Myocyte (in vitro differentiated cells): ENCODE measurements at places on chromosomes 4 and X. TPM values are rescaled to one million over a fixed set of nuclear protein-coding genes. Genes with fewer than 3 reads are reported as not detected.
A peak's percentile ranks its signal among the peaks of the same experiment; 100 is the strongest.

DNA sequence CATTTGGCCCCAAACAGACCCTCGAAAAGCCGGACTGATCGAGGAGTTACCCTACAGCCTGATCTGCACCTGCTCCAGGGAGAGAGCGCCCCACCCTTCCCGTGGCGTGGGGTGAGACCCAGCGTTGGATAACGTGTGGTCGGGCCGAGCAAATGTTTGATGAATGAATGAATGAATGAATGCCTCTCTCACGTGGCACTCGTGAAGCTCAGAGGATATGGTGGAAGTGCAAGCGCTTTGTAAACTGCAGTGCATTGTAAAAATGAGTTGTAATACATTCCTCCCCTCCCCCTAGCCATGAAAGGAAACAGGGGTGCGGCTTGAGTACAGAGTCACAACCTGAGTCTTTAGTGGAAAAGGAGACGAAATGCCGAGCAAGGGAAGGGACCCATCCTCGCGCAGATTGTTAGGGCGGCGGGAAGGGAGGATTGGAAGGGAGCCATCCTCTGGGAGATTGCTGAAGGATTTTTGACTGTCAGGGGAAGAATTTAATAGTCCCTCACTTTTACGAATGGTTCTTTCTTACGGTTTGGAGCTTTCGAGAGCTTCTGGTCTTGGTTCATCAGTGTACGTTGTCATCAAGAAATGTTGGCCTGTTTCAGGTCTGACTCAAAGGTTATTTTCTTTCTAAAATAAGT is 772 bp upstream of the FBXW7 start:
- DNase-seq, result peak; percentile 65

DNA sequence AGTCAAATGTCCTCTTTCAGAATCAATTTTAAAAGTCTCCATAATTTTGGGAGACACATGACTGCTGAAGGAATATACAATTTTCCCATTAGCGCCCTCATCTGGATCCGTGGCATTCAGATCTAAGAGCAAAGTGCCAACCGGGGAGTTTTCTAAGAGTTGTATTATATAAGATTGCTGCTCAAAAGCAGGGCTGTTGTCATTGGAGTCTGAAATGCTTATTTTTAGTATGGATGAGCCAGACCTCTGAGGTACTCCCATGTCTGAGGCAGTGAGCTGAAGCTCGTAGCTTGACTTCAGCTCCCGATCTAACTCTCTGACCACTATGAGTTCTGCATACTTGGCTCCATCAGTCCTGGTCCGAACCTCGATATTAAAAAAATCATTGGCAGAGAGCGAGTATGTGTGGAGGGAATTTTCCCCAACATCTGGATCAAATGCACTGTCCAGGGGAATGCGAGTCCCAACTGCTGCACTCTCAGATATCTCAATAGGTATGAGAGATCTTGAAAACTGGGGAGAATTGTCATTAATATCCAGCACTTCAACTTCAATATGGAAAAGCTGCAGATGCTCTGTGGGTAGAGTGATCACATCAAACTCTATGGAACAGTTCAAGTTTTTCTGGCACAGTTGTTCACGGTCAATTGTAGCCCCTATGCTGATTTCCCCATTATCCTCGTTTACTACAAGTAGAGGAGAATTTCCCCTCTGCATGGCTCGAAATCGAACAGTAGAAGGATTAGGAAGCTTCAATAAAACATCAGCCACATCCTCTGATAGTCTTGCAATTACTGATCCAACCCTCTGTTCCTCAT is 917 bp downstream of the PCDH18 start:
- DNase-seq, result peak; percentile 72

DNA sequence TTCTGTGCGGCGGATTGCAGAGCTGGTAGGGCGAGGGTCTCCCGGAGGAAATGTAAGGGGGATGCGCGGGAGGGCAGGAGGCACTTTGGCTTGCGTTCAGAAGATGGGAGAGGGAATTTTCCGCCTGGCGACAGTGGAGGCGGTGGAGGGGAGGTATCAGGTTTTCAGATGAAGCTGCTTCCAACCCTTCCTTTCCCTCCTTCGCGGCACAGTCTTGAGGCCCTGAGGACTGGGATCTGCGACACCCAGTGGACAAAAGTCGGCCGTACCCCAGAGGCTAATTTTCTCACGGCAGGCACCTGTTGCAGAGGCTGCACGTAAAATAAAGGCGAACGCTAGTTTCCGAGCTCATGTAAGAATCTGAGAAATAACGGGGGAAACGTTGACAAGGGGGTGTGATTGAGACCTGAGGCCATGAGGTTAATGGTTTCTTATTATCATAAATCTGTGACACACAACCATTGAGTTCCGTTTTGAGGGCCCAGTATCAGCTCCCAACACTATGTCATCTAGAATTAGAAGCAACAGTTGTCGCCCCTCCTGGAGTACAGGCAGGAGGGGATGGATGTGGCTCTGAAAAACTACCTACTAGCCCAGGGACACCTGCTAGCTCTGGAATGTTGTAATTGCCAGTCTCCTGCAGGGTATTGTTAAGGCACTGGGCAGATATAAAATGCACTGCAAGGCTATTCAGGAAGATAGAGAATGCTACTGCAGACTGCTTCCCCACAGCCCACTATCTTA is 1.1 kb downstream of the ZCCHC18 start:
- peak; percentile 58 for DNase-seq

DNA sequence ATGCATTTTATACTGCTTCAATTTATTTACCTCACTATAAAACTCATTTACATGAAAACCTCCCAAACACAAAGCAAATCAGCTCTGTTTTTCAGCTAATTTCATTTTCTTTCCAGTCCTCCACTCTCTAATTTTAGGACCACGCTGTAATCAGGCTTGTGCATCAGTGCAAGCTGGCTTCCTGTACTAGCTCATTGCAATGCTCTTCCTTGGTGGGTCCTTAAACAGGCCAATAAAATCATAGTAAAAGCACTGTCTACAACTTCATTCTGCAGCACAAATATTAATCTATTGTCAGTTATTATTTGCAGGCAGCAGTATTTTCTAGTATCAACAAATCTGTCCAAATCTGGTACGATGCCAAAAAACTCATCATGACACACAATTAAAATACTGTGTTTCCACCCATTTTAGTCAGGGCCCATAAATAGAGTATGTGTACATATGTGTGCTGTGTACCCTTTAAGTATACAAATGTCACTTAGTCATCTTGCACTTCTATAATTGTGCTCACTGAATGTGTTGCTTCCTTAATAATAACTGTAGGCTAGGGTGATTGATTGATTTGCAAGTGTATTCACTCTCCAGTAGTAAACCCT is 178.2 kb upstream of the HCCS start:
- DNase-seq, result no peak

DNA sequence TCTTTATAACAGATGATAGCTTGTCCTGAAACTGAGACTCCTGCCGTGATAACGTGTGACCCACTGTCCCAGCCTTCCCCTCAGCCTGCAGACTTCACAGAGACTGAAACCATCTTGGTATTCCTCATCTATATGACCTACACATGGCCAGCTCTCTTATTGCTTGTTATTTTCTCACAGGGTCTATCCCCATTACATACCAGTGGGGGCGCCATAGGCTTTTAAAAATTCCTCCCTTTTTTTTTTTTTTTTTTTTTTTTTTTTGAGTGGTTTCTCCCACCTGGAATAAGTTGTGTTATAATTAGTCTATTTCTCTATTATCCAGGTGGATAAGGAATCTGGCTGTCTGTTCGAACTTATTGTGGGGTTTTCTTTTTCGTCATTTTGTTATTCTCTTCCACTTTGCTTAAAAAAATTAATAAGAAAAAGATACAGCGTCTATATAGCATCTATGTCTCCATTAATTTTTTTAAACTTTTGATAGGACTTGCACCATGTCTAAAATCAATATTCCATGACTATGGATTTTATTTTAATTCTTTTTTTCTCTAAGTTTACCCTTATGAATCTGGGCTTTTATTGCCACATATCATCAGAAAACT is 47.2 kb downstream of the GYG2 start:
- DNase-seq, result no peak

DNA sequence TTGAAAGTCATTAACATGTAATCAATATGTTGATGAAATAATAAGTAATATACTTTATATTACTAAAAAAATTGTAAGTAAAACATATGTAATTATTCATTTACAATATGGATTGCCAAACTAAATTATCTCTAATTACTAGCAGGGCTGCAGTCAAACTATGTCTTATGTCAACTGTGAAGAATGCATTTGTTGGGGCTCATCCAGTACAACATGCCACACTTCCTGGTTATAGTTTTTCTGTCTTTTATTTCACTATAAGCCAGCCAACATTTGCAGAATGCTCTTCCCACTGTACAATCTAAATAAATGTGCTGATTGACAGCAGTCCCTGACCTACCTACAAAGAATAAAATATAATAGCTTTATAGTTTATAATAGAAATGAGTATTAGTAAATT is 975.4 kb upstream of the NDST4 start:
- no peak for DNase-seq

DNA sequence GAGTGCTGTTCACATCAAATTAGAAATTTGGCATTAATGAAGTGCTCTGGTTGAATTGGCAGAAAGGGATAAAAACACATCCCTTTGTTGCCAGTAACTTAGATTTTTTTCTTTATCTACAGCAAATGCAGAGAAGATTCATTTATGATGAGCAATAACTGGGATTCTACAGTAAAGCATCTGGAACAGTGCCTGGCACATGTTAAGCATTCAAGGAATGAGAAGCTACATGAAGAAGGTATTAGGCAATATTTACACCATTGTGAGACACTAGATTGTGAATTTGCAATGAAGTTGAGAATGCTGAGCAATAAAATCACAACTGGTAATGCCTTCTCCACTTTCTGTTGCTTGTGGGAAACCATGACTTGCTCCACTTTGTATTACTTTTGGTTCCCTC is 33.5 kb downstream of the PCDH19 start:
- DNase-seq, result no peak

DNA sequence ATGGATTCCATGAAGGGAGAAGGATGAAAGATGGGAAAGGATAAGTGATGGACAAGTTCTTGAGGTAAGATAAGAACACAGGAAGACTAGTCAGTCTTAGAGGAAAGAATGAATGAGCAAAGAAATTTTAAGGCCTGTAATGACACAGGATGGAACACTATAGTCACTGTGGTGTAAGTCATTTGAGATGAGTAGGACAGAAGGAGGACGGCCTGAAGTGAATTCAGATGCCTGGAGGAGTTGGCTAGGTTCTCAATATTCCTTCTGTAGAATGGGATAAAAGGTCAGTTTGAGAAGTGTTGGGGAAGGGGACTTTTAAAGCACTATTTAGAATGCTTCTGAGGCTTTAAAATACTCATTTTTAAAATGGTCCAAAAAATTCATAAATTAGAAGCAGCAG is 3.9 kb downstream of the MSMO1 start:
- no peak for DNase-seq

DNA sequence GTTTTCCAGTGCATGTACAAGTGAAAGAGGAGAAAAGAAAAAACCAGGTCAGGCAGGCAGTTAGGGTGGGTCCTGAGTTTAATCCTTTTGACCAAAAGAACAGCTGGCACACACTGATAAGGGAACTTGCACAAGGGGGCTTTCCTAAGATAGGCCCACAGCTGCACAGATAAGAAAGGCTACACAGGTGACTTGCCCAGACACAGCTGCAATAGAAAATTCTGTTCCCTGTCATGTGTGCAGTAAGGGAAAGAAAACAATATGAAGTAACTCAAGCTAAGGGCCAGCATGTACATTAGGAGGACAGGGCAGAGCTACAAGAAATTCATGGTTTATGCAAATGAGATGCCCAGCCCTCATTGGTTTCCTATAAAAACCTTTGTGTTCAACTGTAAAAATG is 32.9 kb downstream of the LUZP4 start:
- no peak for DNase-seq

- peak; percentile 87 for DNase-seq
Measured at GRCh38 chr4:24489870-24490269, 94.5 kb downstream of the DHX15 start.

GRCh38 chr4:5368426-5368825 is 317.1 kb downstream of the STK32B start:
- DNase-seq, result no peak

DNA sequence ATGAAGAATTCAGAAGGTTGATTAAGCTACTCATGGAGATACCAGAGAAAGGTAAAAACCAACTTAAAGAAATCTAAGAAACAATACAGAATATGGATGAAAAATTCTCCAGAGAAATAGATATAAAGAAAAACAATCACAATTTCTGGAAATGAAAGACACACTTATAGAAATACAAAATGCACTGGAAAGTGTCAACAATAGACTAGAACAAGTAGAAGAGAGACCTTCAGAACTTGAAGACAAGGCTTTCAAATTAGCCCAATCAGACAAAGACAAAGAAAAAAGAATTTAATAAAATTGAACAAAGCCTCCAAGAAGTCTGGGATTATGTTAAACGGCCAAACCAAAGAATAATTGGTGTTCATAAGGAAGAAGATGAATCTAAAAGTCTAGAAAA is 9.6 kb downstream of the STBD1 start:
- DNase-seq, result no peak

GRCh38 chrX:74422576-74423288 is 1.4 kb downstream of the SLC16A2 start:
- peak; percentile 64 for DNase-seq

VCX2 gene
- total RNA-seq, result not detected in 2 replicates

FAM199X gene
- 29.1 and 39.1 TPM in 2 replicates for total RNA-seq

ARHGAP4 gene
- total RNA-seq, result 12.8 and 18.2 TPM in 2 replicates

RASL11B gene
- total RNA-seq, result 0.08 and 0.57 TPM in 2 replicates

SLC9A7 gene
- 36.0 and 38.7 TPM in 2 replicates for total RNA-seq
